ENCODE measurements at places on chromosomes 2 and 18. TPM values are rescaled to one million over a fixed set of nuclear protein-coding genes. Genes with fewer than 3 reads are reported as not detected.

Gene LBX2
- 4.0 TPM for total RNA-seq

GRCh38 chr2:42663106-42663780 is 94.8 kb downstream of the MTA3 start:
- DNase-seq: peak; percentile 80

Gene GRB14
- total RNA-seq: 3.8 TPM

- DNase-seq: no peak
Observed at GRCh38 chr2:237623428-237624403, 3.7 kb upstream of the LRRFIP1 start.

DNA sequence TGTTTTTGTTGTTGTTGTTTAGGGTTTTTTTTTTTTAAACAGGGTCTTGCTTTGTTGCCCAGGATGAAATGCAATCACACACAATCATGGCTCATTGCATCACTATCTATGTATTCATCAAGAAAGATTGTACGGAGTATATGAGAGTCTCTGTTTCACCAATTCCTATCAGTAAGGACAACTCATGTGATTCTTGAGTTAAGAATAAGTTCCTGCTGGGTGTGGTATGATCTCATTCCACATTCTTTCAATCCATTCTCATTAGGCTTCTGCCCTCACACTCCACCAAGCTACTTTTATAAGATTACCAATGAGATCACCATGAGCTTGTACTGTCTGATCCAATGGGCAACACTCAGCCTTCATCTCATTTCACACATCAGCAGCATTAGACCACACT is 9.1 kb upstream of the AP1S3 start:
- no peak for DNase-seq

Gene LRRTM1
- total RNA-seq: not detected

- peak; percentile 87 for DNase-seq
Observed at GRCh38 chr2:207833251-207833751, 63.6 kb upstream of the FZD5 start.

Gene SPOPL
- 51.6 TPM for total RNA-seq

GRCh38 chr2:122583159-122583917 is 827.9 kb downstream of the TSN start:
- no peak for DNase-seq

- no peak for DNase-seq
Observed at GRCh38 chr2:3289171-3289515, 88.5 kb downstream of the EIPR1 start.

GRCh38 chr18:57771193-57771592 is 31.9 kb downstream of the ATP8B1 start:
- no peak for DNase-seq

- no peak for DNase-seq
Observed at GRCh38 chr18:35577045-35577848, 4.3 kb upstream of the GALNT1 start.

DNA sequence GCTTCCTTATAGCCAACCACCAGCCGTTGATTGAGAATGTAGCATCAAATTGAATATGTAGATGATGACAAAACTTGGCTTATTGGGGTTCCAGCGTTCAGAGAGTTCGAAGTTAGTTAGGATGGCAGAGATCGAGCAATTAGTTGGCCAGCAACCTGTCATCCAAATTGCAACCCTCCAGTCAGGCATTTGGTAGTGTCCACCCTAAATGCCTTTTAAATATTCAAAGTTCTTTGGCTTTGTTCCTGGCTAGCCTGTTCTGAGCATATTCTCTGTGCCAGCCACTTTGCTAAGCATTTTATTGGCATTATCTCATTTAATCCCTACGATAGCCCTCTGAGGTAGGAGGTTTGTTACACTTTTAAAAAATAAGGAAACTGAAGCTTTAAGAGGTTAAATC is 342.8 kb downstream of the SETBP1 start:
- DNase-seq: no peak

Gene ASXL3
- not detected for total RNA-seq

DNA sequence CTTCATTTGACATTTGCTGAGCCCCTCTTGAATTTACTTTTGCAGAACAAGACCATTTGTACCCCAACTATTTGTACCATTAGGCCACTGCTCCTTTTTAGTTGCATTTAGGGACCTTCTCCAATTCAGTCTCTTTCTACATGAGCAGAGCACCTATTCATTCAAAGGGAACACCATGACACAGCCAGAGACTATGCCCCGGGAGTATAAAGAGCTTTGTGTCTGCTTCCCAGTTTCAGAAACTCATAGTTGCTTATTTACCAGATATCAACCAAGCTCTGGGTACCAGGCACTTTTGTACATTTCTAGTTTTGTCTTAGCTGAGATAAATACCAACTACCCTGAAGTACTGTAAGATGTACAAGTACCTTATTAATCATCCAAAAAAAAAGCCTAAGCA is 269.1 kb upstream of the SIX3 start:
- no peak for DNase-seq

GRCh38 chr18:48948112-48949049 is 2.4 kb downstream of the SMAD7 start:
- DNase-seq: peak; percentile 94

Gene COL4A3
- total RNA-seq: not detected

DNA sequence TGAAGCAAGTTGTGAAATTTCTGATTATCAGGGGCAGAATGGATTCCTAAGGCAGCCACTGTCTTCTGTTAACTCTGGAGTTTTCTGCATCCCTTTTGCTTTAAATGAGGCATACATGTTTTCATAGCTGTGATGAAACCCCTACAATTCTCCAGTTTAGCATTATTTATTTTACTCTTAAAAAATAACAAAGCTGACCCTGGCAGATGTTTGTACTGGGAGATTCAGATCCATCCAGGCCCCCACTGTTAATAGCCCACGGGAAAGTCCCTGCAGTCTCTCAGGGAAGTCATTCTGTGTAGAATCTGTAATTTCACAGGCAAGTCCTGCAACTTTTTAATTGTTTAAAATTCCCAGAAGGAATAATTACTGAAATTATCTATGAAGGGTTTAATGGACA is 353 bp upstream of the SULT1C4 start:
- DNase-seq: peak; percentile 20

DNA sequence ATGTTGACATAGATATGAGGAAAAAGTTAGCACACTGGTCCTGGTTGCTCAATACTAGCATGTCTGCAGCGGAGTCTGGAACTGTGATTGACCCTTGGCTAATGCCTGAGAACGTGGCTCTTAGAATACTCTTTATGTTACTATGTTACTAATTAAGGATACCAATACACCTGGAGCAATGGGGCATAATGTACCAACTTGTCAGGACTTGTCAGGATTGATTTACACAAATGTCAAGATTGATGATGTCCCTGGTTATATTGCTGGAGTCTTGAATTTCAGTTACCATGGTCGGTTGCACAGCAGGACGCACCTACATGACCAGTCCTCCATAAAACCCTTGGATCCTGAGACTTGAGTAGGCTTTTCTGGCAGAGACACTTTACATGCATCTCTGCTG is 810.9 kb downstream of the CPS1 start:
- DNase-seq: no peak

DNA sequence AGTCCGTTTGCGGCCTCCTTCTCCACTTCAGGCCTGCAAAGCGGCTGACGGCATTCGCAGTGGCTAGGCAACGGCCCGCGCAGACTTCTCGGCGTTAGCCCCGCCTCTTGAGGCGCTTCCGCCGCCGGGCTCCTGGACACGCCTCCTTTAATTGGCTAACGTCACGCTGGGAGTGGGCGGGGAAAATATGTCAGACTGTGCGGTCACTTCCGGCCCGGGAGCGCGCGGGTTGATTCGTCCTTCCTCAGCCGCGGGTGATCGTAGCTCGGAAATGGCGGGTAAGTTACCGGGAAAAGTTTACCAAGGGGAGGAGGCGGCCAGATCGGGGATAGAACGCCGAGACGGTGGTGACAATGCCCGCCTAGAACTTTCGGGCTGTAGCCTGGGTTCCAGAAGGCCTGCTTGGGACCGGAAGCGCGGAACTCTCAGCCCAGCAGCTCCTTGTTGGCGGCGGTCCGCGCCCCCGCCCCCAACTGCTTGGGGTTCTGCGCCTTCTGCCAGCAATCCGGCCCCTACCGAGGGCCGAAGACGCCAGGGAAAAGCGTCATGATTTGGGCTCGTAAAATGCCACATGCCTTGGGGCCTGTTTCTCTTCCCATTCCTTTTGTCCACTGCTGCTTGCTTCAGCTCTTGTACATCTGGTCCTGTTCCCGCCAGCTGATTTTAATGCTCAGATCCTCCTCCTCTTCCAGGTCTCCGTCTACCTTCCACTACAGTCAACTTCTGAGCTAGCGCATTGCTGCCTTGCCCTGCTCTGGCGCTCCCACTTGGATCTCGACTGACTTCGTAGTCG is at the start of gene HAT1:
TSS of gene HAT1 (plus strand) at position 232 of the 793 bp plus-strand sequence. CDS start at position 272, 40 bp downstream.
- DNase-seq: peak; percentile 94

GRCh38 chr2:38098421-38099098 is 22.6 kb upstream of the CYP1B1 start:
- DNase-seq: no peak

DNA sequence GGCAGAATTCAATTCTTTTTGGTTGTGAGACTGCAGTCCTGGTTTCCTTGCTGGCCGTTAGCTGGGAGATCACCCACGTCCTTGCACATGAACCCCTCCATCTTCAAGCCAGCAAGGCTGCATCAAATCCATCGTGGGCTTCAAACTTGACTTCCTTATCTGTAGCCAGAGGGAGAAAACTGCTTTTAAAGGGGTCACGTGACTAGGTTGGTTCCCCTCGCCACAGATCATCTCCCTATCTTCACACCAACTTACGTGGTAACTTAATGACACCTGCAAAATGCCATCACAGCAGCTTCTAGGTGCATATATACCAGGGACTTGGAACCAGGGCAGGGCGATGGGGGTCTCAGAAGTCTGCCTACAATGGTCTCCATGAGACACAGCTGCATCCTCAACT is 169.5 kb downstream of the MTCL1 start:
- DNase-seq: no peak

DNA sequence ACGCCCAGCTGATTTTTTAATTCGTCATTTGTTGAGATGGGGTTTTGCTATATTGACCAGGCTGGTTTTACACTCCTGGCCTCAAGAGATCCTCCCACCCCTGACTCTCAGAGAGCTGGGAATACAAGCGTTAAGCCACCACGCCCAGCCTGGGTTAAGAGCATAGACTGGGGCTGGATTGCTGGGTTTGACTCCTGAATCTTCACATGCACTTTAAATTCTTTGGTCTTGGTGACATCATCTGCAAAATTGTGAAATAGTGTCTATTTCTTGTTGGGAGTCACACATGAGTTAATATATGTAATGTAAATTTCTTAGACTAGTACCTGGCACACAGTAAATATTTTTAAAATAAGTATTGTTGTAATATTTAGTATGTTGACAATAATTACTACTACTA is 257.4 kb downstream of the DOK6 start:
- DNase-seq: peak; percentile 8

GRCh38 chr2:179511105-179511789 is 246.6 kb upstream of the SESTD1 start:
- no peak for DNase-seq
